Fibroblast of upper back skin (primary cell): ENCODE measurements at places on chromosomes 2 and 18.

- no peak for DNase-seq
These were observed 5.0 kb downstream of the LIMS2 start for GRCh38 chr2:127670055-127670956.

- DNase-seq = no peak
These were observed 100.6 kb downstream of the TFCP2L1 start for GRCh38 chr2:121184248-121184862.

DNA sequence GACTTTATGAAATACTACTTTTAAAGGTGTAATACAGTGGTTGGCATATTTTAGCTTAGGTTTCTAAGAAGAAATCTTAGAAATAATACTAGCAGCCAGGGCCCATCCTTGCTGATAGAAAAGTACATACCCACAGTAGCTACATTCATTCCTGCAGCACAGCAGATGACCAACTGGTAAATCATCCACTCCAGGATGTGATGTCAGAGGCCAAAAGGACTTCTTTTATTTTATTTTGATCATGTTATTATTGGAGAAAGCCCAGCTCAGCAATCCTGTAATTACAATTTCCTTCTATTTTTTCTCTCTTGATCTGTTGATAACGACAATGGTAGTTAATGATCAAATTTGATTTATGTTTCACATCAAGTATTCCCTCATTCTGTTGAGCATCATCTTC, 18.0 kb upstream of the TTN start:
- DNase-seq = peak; percentile 35

DNA sequence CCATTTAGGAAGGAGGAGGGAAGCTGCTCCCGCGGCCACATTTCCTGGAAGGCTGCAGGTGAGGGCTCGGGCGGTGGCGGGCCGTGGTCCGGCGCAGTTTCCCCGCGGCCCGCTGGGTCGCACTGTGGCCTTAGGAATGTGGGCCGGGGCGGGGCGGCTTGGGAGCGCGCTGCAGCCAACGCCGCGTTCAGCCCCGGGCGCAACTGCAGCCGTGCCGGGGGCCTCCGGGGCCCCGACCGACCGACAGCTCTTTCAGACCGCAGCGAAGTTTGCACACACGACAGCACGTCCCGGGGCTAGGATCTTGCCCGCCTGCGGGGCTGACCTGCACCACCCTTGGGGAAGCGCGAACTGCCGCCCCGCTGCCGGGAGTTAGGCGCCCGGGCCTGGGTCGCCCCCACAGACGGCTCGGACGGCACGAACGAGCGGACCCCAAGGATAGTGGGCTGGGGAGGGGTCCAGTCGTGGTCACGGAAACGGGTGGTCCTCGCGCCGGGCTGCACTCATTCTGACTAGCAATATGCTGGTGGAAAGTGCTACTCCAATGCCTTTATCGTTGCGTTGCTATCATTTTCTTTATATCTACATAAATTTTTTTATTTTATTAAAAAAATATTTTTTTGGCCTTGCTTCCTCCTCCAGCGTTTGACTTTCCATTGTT, 69.9 kb upstream of the DLX2 start:
- DNase-seq = peak; percentile 61

GRCh38 chr2:196372811-196373664, 201.7 kb upstream of the STK17B start:
- no peak for DNase-seq
